ENCODE measurements at places on chromosomes 6 and 20. TPM values are rescaled to one million over a fixed set of nuclear protein-coding genes. Genes with fewer than 3 reads are reported as not detected.

DNA sequence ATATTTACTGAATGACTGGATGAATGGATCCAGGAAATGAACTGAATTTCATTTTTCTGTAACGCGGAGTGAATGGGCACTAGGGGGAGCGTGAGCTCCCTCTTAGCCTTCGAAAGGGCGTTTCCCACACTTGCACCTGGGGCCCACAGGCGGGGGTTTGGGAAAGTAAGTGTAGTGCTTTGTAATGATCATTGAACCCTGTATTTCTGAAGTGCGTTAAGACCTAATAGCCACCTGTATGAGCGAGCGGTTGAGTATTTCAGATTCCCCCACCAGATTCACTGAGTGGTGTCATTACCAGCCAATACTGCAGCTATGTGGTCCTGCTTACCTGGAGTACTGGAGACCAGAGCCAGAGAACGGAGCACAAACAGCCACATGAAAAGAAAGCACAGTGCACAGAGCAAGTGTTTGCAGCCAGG lies 10.5 kb downstream of the SYTL3 start:
- no peak for DNase-seq

GRCh38 chr6:63802606-63803206 lies 167.1 kb downstream of the PHF3 start:
- DNase-seq: no peak

DNA sequence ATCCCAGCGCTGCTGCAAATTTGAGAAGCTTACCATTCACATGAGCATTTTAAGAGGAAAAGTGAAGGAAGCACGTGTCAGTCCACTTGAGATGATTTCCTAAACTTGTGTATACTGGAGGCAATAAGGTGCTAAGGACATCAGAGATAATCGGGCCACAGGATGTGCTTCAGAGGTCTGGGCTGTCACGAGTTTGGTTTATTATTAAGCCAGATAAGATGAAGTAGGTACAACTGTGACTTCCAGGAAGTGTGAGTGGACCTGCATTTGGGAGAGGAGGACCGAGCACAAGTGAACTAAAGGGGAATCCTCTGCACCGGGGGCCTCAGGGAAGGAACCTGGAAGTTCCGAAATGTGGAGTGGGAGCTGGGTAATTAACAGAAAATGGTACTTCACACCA lies 1.4 kb downstream of the SAMD5 start:
- no peak for DNase-seq

GRCh38 chr6:16836144-16836981 lies 75.1 kb upstream of the ATXN1 start:
- no peak for DNase-seq

GRCh38 chr20:19947611-19948264 lies 69.4 kb upstream of the NAA20 start:
- DNase-seq: no peak

FOXQ1 gene
- total RNA-seq: not detected

FAM217A gene
- not detected for total RNA-seq

All from thoracic aorta (tissue), 2 donors.